ENCODE measurements at places on chromosomes 5 and 9.

DNA sequence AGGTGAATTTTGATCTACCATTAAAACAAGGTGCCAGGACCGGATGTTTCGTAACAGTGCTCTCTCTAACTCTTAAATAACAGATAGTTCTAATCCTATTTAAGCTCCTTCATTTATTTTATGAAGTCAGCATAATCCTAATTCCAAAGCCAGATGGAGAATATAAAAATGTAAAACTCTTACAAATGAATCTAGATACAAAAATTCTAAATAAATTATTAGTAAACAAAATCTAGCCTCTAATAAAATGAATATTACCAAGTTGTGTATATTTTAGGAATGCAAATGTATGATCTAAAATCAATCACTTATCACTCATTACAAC, 32.4 kb upstream of the IL33 start:
- no peak for DNase-seq

DNA sequence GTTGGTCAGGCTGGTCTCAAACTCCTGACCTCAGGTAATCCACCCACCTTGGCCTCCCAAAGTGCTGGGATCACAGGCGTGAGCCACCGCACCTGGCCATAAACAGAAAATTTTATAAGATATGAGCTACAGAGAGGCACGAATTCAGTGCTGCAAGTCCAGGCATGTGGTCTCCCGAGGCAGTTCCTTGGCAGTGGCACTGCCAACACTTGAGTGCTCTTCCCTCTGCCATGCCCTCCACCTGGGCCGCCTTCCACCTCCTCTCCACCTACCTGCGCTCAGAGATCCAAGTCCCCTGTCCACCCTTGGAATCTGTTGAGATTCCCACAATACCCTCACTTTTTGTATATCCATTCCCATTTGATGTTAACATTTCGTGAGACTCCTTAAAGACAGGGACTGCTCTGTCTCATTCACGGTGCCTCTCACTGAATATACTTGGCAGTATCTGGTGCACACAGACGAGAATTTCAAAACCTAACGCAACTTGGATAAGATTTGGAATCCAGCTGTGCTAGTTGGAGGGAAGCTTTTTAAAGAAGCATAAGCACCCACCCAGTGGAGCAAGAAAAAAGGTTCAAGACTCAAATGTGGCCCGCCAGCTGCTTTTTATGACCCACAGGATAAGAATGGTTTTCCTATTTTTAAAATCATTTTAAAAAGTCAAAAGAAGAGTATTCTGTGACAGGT, 68.3 kb downstream of the DCP2 start:
- DNase-seq, result no peak

- DNase-seq, result no peak
Measured at GRCh38 chr5:136374003-136374402, 8.7 kb upstream of the TRPC7 start.

DNA sequence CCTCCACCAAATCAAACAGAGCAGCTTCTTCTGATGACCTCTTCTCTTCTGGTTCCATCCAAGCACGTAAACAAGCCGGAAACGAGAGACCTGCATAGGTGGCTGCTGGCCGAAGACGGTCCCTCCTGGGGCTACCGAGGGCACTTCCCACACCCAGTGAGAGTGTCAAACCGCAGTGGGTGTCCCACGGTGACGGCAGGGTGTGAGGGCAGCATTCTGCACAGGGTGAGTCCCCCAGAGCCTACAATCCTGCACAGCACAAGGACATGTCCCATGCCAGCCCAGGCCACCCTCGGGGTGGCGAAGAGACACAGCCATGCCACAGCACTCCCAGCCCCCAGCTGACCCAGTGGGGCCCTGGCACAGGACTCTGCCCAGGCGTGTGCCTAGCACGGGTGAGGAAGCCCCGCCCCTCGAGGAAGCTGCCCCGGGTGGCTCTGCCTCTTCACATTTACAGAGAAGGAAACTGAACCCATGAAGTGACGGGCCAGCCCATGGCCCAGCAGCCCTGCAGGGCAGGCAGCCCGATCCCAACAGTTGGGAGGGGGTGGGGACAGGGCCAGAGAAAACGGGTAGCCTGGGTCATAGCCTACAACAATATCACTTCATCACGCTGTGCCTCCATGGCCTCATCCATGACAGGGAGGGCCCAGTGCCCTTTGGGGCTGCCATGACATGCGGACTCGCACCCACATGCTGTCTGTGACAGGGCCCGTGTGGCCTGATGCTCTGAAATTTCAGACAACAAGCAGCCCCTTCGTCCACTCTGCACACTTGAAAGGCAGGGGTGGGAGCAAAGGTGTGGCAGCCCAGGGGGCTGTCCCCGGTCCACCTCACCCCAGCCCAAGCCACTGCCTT, 43.2 kb downstream of the SEMA4D start:
- DNase-seq, result no peak

GRCh38 chr5:168176251-168176650, 115.2 kb upstream of the WWC1 start:
- no peak for DNase-seq

GRCh38 chr5:151283120-151283825, 20.3 kb downstream of the SLC36A3 start:
- DNase-seq, result no peak

GRCh38 chr9:217950-218349, 3.3 kb downstream of the DOCK8 start:
- DNase-seq, result no peak

DNA sequence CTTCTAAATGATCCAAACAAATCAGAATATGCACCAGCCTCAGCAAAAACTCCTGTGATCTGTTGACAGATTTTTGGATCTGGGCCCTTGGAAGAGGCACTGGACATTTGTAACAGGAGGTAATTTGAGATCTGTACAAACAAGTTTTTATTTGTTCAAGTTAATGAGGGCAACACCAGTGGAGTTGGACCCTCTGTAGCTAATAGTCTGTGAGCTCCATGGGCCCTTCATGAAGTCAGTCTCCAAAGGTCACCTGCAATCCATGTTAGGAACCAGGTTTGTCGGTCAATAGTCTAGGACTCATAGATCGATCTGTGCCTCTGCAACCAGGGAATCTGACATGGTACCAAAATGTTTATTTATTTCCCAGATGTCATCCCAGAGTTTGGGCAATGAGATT, 40.9 kb downstream of the PAM start:
- DNase-seq, result no peak

DNA sequence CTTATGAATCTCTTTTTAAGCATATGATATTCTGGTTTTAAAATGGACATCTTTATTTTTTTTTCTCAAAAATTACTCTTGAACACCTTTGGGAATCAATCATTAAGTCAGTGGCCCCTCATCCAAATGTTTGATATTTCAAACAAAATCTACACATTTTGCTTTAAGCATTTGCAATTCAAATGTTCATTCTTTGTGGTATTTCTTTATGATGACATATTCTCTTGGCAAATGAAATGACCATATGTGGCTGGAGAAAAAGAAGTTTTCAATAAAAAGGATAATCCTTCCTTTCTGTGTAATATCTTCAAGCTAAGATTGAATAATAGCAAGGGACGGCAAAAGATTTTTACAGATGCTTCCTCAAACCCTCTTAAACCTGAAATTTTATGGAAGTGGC, 420.8 kb downstream of the MTRR start:
- no peak for DNase-seq

- no peak for DNase-seq
Measured at GRCh38 chr9:129442803-129443511, 177.9 kb downstream of the C9orf50 start.

DNA sequence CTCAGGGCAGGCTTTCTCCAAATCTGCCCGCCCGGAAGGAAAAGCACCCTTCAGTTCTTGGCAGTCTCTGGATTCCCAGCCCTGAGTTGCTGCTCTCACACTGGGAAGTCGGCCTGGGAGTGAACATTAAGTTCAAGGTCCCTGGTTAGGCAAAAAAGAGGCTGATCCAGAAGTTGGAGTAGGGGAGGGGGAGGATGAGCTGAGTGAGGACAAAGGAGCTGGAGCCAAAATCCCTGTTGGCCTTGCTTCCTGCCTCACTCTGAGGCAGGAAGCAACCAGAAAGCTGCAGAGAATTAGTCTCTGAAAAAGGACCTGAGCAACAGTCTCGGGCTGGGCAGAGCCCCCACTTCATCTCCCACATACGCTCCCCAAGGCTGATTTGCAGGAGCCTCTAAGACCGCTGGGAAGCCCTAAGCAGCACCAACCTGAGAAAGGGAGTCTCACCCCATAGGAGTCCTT, 15.0 kb upstream of the RPS14 start:
- DNase-seq, result no peak
